ENCODE measurements at places on chromosomes 4 and X.

DNA sequence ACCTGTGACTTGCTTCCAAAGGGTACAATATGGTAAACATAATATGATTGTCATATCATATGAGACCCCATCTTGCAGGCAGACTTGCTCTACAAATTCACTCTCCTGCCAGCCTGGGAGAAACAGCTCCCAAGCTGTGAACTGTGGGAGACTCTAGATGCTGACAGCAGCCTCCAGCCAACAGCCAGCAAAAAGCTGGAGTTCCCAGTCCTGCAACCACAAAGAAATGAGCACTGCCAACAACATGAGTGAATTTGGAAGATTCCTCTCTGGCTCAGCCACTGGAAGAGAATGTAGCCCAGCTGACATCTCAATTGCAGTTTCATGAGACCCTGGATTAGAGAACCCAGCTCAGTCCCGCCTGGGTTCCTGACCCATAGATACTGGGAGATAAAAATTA, 145.4 kb downstream of the QDPR start:
- DNase-seq = no peak

DNA sequence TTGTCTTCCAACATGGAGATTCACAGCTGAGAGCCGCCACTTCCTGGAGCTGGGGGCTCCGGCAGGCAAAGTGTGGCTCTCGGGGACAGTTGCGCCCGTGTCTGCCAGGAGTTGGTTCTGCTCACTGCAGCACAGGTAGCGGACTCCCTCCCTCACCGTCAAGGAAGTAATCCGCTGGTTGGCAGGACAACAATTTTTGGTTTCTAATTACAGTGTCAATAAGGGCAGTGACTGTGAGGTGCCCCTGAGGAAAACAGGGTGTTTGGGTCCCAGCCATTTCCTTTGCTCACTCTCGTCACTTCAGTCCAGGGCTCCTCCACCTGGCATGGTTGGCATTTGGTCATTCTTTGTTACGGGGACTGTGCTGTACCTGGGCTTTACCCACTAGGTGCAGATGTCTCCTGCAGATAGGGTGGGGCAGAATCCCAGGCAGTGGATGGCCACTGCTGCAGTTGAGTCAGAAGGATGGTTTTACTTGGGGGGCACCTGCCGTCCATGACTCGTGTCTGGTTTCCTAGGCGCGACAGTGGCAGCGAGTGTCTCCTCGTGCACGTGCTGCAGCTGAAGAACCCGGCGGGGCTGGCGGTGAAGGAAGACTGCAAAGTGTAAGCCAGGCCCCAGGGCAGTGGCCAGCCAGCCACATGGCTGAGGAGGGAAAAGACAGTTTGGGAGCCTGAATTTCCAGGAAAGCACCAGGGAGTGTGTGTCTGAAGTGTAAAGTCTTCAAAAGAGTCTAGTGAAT, 32.1 kb upstream of the CLCN4 start:
- no peak for DNase-seq

DNA sequence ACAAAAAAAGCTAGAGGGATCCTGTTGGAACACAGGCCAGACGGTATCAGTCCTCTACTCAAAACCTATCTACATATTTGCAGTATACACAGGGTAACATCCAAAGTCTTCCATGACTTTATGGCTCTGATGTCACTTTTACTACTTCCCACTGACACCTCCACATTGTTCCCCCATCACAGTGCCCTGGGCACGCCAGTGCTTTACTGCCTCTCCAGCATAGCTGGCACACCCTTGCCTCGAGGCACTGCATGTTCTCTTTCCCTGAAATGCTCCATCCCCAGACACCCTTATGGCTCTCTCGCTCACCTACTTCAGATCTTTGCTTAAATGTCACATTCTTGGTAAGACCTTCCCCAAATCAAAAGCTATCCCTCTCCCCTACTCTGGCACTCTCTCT, 6.3 kb upstream of the ATP10D start:
- DNase-seq = no peak

DNA sequence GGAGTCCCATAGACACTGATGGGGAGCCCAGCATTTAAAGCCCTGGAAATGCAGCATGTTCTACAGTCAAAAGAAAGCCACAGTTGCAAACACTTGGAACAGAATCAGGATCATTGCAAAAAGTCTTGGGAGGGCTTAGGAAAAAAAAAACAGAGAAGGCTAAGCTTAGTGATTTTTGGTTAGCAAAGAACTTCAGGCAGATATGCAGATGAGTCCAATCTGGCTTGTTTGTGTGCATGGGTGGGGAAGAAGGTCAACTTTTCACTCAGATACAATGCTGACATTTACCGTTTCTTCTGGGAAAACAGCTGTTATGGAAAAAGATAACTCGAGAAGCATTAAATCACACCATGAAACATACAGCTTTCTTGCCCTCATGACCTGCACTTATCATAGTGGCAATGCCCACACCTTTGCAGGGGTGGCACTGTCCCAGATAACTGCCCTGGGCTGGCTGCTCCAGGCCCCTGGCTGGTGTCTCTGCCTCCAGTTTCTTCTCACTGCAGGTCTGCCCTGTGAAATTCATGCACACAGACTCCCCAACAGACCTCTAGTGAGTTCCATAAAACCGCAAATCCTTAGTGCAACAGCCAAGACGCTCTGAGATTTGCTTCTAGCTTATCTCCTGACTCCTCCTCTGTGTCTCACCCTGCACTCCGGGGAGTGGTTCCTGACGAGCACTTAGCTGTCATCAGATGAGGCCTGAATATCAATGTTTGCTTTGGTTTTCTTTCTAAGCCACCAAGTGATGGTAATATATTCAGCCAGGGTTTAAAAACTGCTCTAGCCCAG, 99.2 kb downstream of the DRD5 start:
- no peak for DNase-seq

GRCh38 chr4:185634066-185634652, 98.9 kb upstream of the PDLIM3 start:
- no peak for DNase-seq

DNA sequence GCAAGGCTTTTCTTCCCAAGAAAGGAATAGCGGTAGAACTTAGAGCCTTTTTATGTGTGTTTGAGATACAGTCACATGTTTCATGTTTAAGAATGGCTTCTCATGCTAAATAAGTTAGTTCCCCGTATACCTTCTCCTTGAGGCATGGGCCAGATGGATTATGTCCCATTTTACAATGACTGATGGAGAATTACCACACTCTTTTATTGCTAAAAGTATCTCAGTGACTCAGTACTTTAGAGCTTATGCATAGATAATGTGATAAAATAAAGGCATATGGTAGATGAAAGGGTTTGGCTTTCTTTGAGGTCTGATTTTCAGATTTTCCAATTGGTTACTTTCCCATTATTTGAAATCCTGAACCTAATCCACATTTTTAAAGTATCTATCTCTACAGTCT, 121.8 kb upstream of the BMPR1B start:
- no peak for DNase-seq

- no peak for DNase-seq
Observed at GRCh38 chr4:34417160-34417559, 1827.2 kb downstream of the ARAP2 start.

DNA sequence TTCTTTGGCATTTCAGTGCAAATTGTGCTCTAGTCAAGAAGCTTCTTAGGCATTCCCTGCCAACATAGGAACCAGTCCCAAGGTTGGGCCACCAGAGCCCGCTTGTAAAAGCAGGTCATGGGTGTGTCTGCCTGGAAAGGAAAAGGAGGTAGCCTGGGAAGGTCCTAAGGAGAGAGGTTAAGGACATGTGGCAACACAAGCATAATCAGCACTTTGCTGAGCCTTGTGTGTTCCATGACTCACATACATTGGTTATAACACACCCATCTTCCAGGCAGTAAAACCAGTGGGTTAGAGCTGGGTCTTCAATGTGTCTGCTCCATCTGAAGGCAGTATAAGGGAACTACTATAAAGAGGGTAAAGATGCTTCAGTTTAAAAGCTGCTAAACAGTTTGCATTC, 165.0 kb downstream of the FHIP1A start:
- DNase-seq = no peak

- peak; percentile 43 for DNase-seq
Observed at GRCh38 chrX:15242899-15243555, 26.9 kb downstream of the ASB9 start.

DNA sequence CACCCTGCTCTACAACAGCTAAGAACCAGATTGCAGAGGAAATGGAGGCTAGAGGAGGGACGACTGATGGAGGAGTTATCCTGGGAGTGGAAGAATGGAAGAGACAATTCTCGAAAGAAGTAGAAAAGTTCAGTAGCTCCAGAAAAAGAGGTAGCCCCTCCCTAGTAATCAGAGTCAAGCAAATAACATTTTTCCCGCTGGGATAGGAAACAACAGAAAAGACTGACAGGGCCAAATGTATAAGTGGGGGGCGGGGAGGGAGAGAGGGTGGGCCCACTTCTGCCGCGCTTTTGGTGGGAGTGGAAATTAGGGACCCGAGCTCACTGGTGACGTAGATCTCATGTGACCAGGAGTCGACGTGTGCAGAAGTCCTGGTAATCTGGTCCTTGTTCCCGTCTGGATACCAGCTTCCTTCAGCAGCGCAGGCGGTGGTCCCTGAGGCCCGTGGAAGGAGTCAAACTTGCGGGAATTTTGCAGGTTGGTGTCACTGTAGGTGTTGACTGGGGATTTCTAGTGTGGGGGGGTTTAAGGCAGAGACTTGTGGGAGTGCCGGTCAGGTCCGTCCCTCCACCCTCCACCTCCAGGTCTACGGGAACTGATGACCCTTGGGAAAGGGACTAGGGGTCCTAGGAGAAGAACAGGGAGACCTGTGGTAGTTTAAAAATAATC, at the start of gene TCEAL9:
Gene TCEAL9 (plus strand): TSS at position 377 of the 669 bp plus-strand sequence. CDS start 1,179 bp downstream, outside the sequence.
- peak; percentile 43 for DNase-seq

DNA sequence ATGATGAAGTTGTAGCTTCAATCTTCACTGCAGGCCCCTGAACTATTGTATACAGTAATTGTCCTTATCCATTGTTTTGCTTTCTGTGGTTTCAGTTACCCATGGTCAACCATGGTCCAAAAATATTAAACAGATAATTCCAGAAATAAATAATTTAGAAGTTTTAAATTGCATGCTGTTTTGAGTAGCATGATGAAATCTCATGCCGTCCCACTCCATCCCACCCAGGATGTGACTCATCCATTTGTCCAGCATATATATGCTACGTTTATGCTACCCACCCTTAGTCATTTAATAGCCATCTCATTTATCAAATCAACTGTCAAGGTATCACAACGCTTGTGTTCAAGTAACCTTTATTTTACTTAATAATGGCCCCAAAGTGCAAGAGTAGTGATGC, 34.5 kb downstream of the IQCM start:
- DNase-seq = no peak

- DNase-seq = no peak
Observed at GRCh38 chr4:177339477-177340374, 30.1 kb downstream of the NEIL3 start.

GRCh38 chr4:87541521-87541920, 12.3 kb upstream of the SPARCL1 start:
- no peak for DNase-seq

- no peak for DNase-seq
Observed at GRCh38 chr4:8348071-8348470, 78.5 kb downstream of the HTRA3 start.

DNA sequence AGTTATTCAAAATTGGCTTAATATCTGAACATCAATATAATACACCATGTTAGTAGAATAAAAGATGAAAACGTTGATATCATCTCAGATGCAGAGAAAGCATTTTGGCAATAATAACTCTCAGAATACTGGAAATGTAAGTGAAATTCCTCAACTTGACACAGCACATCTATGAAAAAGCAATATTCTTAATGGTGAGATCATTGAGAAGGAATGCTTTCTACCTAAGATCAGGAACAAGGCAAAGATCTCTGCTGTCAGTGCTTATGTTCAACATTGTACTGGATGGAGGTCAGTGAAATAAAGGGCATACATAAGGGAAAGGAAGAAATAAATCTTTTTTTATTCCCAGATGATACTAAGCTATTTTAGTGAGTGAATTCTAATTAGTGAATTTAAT, 40.6 kb downstream of the MRPL1 start:
- no peak for DNase-seq

- DNase-seq = no peak
Observed at GRCh38 chrX:49233887-49234555, 881 bp upstream of the CACNA1F start.

DNA sequence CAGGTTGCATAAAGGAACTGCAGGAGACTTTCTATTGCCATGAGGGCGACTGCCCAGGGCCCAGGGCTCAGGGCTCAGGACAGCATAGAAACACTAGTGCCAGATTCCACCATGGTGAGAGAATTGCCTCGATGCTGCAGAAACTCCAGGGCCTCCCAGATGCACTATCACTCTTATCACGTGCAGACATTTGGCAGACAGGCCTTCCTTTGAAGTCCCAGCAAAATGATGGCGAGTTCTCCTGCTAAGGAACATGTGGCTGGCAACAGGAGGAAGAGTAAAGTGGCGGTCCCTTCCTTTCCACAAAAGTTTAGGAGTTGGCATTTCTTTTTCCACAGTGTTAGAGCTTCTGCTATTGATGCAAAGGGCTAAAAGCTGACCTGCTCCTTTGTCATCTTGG, 214.0 kb upstream of the LNX1 start:
- no peak for DNase-seq

DNA sequence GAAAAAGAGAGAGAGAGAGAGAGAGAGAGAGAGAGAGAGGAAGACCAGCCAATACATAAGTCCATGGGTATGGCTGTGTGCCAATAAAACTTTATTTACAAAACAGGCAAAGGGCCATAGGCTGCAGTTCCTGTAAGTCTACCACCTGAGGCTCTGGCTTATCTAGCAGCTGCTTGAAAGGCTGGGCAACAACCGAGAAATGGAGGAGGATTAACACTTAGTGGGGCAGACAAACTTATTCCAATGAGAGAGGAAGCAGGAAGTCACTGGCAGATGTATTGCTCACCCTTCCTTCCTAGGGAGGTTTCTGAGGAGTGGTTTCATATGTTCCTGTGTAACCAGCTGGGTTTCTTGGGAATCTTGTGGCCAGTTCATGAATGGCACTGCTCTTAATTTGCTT, 4.7 kb upstream of the GPR143 start:
- DNase-seq = no peak

DNA sequence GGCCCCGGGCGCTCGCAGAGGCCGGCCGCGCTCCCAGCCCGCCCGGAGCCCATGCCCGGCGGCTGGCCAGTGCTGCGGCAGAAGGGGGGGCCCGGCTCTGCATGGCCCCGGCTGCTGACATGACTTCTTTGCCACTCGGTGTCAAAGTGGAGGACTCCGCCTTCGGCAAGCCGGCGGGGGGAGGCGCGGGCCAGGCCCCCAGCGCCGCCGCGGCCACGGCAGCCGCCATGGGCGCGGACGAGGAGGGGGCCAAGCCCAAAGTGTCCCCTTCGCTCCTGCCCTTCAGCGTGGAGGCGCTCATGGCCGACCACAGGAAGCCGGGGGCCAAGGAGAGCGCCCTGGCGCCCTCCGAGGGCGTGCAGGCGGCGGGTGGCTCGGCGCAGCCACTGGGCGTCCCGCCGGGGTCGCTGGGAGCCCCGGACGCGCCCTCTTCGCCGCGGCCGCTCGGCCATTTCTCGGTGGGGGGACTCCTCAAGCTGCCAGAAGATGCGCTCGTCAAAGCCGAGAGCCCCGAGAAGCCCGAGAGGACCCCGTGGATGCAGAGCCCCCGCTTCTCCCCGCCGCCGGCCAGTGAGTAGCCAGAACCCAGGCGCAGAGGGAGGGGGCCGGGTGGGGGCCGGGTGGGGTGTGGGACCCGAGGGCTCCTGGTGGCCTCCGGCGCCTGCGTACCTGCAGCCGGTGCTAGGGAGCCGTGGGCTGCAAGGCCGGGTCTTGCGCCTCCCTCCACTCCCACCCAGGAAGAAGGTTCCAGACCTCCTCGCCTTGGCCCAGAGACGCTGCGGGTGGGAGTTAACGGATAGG, 534 bp downstream of the MSX1 start:
- DNase-seq = no peak
